PC-9 (cell line): ENCODE measurements at places on chromosomes 12 and 14. TPM values are rescaled to one million over a fixed set of nuclear protein-coding genes. Genes with fewer than 3 reads are reported as not detected.

KLRF2 gene
- not detected in 2 replicates for total RNA-seq

FAM161B gene
- 1.6 TPM in 2 replicates for total RNA-seq

LRP1-AS gene
- total RNA-seq: not detected in 2 replicates

SRRM4 gene
- not detected in 2 replicates for total RNA-seq

KRT77 gene
- total RNA-seq: not detected in 2 replicates

LAG3 gene
- total RNA-seq: 9.4 and 10.5 TPM in 2 replicates

- no peak overlapping the region for H3K27ac ChIP-seq
- no peaks in the 10 kb centered on the region for H3K36me3 ChIP-seq
- no peaks in the 10 kb centered on the region for H3K27me3 ChIP-seq
- no peak for DNase-seq
These were observed 10.9 kb downstream of the NT5DC3 start for GRCh38 chr12:103830025-103830725.

DNA sequence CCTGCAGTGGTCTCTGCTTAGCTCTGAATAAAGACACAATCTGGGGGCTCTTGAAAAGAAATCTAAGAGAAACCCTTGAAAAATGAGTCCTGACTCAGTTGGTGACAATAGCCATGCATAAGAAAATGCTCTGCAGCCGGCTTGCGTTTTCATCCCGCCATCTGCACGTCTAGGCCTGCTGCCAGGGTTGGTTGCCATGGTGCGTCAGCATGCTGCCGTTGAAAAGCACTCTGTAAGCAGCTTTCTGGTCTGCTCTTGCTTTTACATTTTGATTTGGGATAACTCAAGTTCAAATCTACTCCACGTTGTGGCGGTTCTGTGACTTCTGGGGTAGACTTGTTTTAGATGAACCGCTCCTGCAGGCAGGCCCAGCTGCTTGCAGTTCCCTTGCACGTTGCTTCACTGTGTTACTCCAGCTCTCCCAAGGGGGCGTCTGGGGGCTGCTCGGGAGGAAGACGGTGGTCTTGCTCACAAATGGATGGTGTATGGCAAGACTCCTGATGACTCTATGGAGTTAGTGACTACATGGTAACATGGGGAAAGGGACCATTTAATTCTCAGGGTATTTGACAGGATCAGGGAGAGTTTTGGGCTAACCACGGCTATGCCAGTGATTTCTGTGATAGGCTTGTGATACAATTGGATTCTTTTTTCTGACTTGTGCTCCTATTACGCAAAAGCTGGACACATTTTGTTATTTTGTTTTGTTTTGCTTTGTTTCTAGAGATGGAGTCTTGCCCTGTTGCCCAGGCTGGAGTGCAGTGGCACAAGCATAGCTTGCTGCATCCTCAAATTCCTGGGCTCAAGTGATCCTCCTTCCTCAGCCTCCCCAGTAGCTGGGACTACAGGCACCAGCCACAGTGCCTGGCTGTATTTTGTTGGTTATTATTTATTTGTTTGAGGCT is 15.8 kb downstream of the WNT5B start:
- H3K27ac ChIP-seq: no peak overlapping the region
- no peak overlapping the region for H3K4me3 ChIP-seq
- DNase-seq: no peak
- no peaks in the 10 kb centered on the region for H3K36me3 ChIP-seq

DNA sequence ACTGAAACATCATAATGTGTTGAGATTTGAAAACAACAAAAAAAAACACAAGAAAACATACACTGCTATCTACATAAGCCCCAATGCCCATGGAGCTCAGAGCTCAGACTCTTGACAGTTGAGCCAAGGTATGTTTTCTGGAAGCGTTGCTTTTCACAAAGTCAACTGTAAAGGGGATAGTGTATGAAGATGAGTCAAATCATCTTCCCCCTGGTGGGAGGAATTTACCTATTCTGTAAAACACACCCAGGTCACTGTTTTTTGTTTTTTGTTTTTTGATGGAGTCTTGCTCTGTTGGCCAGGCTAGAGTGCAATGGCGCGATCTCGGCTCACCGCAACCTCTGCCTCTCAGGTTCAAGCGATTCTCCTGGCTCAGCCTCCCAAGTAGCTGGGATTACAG is 361.4 kb upstream of the DIO2 start:
- no peak overlapping the region for H3K27ac ChIP-seq
- peaks cover 9% of the 10 kb centered on the region for H3K4me1 ChIP-seq
- H3K4me3 ChIP-seq: no peak overlapping the region
- H3K27me3 ChIP-seq: no peaks in the 10 kb centered on the region
- no peaks in the 10 kb centered on the region for H3K36me3 ChIP-seq

GRCh38 chr12:11648514-11649412 is 711 bp upstream of the ETV6 start:
- peaks cover 29% of the 10 kb centered on the region for H3K4me1 ChIP-seq
- H3K27ac ChIP-seq: peak overlapping the region; percentile 99
- H3K36me3 ChIP-seq: no peaks in the 10 kb centered on the region
- peak overlapping the region; percentile 85 for H3K4me3 ChIP-seq
- H3K27me3 ChIP-seq: no peaks in the 10 kb centered on the region

GRCh38 chr12:49974231-49974675 is 1.5 kb downstream of the AQP6 start:
- no peak overlapping the region for H3K27ac ChIP-seq
- H3K27me3 ChIP-seq: peaks cover 12% of the 10 kb centered on the region
- H3K4me3 ChIP-seq: no peak overlapping the region
- H3K36me3 ChIP-seq: no peaks in the 10 kb centered on the region
- DNase-seq: no peak
- no peaks in the 10 kb centered on the region for H3K4me1 ChIP-seq

DNA sequence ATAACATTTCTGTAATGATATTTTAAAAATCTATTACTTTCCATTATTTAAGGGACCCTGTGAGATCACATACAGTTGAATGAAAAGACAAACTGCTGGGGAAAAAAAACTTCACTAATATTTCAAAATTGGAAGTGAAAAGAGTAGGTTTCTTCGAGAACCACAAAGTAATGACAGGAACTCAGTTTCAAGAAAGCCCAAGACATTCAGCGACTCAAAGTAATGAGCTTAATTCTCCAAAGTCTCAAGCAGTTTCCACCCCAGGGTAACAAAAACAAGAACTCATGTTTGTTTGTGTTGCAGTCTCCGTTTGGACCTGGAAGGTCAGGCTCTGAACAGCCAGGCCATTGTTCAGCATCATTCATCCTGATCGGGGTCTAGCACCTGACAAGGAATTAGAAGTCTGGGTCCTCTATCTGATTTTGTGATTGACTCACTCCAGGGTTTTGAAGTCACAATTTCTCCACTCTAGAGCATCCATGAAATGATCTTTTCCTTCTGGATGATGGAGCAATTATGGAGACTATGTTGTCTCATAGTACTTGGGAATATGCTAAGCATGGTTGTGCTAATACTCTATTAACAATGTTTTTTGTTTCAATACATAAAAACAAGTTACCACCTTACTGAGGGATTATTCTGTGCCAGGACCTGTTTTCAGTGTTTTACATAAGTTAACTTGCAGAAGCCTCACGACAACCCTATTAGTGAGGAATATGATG is 126.9 kb downstream of the SLC25A21 start:
- peaks cover 16% of the 10 kb centered on the region for H3K4me1 ChIP-seq
- no peaks in the 10 kb centered on the region for H3K27me3 ChIP-seq
- DNase-seq: no peak
- H3K36me3 ChIP-seq: no peaks in the 10 kb centered on the region
- no peak overlapping the region for H3K27ac ChIP-seq
- no peak overlapping the region for H3K4me3 ChIP-seq

DNA sequence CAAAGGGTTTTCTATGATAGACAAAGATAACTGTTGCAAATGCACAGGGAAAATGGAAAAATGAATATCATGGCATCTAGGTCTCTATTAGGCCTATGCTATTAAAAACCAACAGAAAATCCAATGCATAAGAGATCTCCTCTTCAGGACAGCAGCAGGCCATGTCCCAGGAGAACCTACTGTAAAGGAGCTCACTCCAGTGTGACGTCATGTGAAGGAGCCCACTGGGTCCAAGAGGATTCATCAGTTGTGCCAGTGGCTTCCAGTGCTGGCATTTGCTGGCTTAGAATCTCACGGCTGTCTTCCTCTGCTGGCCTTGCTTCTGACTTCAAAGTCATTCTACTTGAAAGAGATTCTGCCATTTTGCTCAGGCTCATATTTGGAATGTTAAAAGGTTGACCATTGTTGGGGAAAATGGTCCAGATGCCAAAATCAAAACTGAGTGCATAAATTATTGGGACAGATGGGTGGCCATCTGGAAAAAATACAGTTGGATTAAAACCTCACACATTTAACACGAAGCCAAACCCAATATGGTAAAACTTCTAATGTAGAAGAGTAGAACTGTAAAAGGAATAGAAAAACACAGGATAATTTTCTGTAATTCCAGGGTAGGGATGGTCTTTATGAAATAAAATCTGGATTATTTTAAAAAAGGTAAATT is 75.4 kb upstream of the ARID2 start:
- no peaks in the 10 kb centered on the region for H3K36me3 ChIP-seq
- no peaks in the 10 kb centered on the region for H3K27me3 ChIP-seq
- no peaks in the 10 kb centered on the region for H3K4me1 ChIP-seq
- no peak overlapping the region for H3K27ac ChIP-seq

DNA sequence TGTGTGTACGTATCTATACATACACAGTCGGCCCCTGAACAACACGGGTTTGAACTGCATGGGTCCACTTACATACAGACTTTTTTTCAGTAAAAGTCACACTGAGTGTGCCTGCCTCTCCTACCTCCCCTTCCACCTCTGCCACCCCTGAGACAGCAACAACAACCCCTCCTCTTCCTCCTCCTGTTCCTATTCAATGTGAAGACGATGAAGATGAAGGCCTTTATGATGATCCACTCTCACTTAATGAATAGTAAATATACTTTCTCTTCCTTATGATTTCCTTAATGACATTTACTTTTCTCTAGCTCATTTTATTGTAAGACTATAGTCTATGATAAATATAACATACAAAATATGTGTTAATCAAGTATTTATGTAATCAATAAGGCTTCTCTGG is 25.5 kb downstream of the TM7SF3 start:
- H3K4me1 ChIP-seq: no peaks in the 10 kb centered on the region
- H3K27me3 ChIP-seq: no peaks in the 10 kb centered on the region
- H3K36me3 ChIP-seq: no peaks in the 10 kb centered on the region
- H3K27ac ChIP-seq: no peak overlapping the region
- no peak for DNase-seq
- H3K4me3 ChIP-seq: no peak overlapping the region

- no peaks in the 10 kb centered on the region for H3K27me3 ChIP-seq
- H3K36me3 ChIP-seq: peaks cover 8% of the 10 kb centered on the region; the same call in 1 of the 2 replicates
- H3K27ac ChIP-seq: peak overlapping the region; percentile 60
- peak overlapping the region; percentile 97 for H3K4me3 ChIP-seq
- H3K4me1 ChIP-seq: peaks cover 53% of the 10 kb centered on the region
- peak; percentile 84 for DNase-seq
These were observed 1.0 kb downstream of the CD9 start for GRCh38 chr12:6201213-6201608.
